ENCODE measurements at places on chromosomes 7 and 10.

DNA sequence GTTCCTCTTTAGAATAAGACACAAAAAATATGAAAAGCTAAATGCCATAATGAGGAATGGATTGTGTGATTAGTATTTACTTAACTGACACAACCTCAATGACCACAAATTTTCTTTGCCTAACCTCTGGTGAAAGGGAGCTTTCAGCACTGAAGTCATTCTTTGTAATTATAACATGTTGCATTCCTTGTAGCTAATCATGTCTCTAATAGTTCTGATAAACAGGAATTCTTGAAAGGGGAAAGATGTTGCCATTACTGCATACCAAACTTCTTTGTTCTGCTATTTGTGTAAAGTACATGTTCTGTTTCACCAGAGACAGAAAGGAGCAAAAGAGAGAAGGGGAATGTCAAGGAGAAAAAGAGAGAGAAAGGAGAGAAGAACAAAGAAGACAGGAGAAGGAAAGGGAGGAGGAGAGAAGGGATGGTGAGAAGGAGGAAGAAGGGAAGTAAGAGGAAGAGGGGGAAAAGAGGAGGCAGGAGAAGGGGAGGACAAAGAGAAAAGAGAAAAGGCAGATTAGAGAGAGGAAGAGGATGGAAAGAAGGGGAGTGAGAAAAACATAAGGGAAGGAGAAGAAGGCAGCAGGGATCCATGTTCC is 120.9 kb downstream of the SEMA3D start:
- DNase-seq = no peak

GRCh38 chr7:208130-208673 is 15.8 kb downstream of the FAM20C start:
- no peak for DNase-seq

GRCh38 chr7:5083311-5083711 is 37.7 kb downstream of the RBAK start:
- DNase-seq = no peak

GRCh38 chr7:112362731-112363131 is 87.5 kb upstream of the IFRD1 start:
- no peak for DNase-seq

DNA sequence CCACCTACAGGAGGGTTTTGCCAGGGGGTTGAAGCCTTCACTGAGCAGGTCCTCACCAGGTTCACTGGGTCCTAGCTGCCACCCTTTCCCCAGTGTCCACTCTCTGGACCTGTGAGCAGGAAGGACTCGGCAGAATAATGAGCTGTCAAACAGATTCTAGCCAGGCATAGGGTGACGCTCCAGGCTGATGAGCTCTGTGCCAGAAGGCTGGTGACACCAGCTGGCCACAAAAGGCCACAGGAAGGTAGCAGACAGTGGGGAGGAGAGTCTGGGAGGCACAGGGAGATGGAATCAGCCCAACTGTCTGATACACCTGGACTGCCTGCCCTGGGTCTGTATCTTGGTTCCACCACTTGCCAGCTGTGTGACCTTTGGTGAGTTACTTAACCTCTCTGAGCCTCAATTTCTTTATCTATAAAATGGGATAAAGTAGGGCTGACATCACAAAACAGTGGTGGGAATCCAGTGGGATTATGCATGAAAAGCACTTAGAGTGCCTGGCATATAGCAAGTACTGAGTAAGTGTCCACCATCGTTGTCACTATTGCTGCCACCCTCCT is 26.7 kb upstream of the NDST2 start:
- DNase-seq = no peak

DNA sequence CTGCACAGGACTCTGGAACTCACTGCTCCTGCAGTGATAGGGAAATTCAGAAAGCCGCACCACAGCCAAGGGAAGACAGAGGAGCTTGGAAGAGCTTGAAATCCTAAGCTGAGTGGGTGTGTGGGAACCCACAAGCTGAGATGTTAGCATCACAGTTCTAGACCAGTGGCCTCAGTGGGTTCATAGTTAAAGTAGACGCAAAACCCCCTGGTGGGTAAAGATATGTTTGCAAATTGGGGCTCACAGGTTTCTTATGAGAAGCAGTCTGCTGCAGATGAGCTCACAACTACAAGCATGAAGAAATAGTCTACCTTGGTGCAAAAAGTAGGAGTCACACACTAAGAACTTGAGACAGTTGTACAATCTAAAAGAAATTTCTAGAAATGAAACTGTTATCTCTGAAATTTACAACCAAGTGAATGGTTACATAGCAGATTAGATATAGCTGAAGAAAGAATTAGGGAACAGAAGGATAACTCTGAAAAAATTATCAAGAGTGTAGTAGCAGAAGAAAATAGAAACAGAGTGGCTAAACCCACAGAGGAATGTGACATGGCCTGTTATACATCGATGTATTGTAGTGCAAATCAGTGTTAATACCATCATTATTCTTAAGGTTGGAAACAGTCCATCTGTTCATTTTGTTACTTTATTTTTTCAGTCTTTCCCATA is 77.2 kb downstream of the DYNC2I1 start:
- DNase-seq = no peak

- DNase-seq = no peak
Observed at GRCh38 chr10:103717341-103718246, 137.8 kb downstream of the SH3PXD2A start.

GRCh38 chr7:159092701-159093121 is 52.0 kb downstream of the VIPR2 start:
- DNase-seq = no peak

DNA sequence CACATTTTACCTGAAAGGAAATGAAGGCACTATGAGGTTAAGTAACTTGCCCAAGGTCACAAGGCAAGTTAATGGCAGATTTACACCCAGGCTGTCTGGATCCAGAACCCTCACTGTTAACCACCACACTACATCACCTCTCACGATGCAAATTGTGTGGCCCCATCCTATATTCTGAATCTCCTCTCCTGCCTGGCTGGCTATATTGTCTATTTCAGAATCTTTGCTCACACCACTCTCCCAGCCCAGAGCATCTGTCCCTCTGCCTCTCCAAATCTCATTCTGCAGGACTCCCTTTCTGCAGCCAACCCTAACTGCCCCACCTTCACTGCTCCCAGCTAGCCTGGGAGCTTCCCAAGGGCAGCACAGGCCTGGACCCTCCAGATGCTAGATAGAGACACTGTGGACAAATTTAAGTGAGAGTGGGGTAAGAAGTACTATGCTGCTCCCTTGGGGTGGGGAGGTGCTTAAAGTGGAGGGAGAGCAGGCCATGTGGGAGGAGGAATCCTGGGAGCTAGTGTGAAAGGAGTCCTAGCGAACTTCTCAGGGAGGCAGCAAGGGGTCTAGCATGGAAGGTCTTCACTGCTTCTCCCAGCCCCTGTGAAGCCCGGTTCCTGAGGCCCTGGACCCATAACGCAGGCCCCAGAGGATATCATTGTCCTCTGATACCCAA is 786 bp downstream of the CUEDC2 start:
- no peak for DNase-seq

DNA sequence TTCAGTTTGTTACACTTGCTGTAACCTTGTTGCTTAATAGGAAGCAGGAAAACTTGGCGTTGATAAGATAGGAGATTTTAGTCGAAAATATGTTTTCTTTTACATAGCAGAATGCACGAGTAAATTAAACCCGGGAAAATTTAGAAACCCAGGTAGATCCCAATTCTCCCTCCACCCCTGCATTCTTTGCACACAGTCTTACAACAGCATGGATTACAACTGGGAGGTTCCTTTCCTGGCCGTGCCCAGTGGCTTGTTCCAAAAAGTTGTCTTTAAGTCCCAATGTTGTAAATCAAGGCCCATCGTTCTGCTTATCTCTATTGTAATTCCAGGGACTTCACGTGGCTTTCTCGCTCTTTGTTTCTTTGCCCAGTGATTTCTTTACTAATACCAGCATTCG is 1.1 kb upstream of the DPY19L1 start:
- DNase-seq = no peak

DNA sequence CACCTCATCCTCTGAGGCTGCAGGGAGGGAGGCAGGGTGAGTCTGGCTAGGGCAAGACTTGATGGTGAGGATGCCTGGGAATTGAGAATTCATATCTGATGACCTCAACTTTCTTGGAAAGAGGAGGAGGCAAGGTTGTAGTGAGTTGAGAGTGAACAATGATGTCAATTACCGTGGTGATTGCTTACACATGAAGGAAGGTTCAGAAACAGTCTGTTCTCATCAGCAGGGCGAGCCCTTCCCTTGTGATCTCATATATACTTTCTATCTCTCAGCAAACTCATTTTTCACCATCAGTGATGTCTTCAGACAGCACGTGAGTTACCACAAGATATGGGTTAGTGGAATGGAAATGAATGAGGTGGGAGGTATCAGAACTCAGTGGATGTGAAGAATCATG is 20.1 kb upstream of the COL13A1 start:
- DNase-seq = no peak

GRCh38 chr10:105834261-105835059 is 1193.4 kb downstream of the SORCS3 start:
- DNase-seq = no peak

DNA sequence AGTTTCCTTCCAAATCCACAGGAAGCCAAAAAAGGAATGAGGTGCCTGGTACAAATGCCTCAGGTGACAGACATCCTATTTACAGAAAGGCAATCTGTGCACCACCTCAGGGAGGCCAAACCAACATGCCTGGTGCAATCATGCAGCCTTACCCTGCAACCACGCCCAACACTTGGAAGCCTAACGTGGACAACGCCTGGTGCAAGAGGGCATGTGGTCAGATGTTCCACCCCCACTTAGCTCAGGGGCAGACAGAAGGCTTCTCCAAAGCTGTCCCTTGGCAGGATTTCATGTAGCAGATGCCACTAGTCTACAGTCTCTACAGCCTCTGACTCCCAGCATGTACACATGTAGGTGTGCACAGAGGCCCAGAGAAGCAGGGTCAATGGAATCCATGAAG is 89.5 kb downstream of the KCNMA1 start:
- DNase-seq = no peak

Measured in D341Med (cell line).